ENCODE measurements at places on chromosomes 1 and 21.

DNA sequence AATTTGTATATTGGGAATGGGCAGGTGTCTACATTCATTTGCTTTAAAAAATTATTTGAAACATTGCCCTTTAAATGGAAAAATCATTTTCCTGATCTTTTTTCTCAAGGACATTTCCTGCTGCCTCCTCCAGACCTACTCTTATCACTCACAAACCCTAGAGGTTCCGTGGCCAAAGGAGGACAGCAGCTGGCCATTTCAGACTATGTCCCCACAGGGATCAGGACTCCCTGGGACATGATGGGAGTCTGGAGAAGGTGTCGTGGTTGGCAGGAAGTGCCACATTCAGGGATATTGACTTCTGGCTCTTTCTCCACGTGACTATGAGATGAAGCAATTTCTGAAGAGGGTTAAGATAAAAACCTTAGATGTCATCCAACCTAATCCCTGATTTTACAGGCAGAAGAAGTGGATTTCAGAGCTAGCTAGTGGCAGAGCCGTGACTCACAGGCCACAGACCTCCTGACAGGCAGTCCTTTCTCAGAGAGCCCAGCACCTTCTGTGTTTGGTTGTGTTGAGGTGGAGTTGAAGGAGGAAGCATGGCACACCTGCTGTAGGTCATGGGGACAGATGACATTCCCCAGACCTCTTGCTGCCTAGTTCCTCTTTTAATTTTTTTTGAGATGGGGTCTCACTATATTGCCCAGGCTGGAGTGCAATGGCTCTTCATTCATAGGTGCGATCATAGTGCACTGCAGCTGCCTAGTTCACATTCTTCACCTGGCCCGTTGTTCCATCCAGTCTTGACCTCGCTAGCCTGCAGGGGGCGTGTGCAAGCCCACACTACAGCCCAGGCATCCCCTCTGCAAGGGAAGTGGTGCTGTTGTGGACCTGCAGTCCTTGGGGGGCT is 25.5 kb upstream of the IL10 start:
- no peak for DNase-seq

- no peak for DNase-seq
Observed at GRCh38 chr1:228497206-228497605, 10.0 kb downstream of the RNF187 start.

DNA sequence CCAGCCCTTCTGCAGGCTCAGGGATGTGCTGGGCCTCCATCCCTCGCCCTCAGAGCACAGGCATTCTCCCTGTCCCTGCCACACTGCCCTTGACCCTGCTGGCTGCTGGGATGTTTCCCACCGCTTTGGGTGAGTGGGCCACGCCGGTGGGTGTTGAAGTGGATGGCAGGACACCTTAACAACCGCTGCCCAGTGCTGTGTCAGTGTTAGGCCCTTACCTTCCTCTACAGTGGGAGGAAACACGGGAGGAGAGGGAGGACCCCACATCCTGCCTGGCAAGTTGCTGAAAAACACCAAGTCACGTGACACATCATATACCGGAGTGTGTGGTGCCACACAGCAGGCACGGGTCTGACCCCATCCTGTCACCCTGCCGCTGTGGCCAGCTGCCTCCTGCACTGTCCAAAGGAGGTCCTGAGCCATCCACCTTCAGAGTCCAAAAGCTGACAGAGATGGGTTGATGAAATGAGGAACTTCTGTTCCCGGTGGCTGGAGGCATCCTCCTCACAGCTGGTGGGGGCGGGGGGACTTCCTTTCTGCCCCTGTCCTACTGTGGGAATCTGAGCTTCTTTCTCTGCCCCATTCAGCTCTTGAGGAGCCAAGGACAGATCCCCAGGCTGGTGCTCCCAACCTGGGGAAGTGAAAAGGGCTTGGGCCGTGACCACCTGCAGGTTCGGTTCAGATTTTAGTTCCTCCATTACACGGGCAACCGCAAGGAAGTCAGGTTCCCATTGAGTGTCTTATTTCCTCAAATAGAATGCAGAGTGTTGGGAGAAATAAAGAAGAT is 3.2 kb upstream of the THEMIS2 start:
- no peak for DNase-seq

DNA sequence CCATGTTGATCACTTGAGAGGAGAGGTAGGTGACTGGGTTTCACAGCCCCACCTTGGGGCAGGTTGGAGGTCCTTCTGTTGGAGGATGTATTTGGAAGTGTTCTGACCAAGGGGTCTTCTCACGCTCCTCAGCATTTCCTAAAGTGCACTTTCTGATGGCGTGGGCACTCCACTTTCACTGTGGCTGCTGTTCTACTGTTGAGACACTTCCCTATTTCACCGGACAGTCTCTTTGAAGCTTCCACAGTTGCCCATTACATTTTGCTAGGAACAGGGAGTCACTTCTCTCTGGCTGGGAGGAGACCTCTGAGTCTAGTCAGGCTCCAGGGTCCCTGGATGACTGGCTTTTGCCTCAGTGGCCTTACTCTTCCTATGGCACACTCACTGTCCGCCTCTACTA is 180.0 kb upstream of the LMO4 start:
- DNase-seq: no peak

DNA sequence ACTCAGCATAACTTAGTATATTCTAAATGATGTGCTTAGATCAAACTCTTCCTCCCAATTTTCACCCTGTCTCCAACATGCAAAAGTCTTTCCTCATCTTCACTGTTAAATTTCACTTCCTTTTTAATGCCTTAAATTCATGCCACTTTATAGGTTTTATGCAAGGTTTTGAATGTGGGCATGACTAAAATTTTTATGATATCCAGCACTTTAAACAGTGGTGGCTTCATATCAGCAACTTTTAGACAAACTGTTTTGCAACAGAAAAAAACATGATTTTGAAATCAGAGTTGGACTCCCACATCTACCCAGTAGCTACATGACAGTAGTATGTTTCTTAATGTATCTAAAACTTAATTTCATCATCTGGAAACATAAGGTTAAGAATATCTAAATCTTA is 84.7 kb upstream of the ZP4 start:
- DNase-seq: no peak

GRCh38 chr21:41961282-41961701 is 7.5 kb upstream of the C2CD2 start:
- DNase-seq: no peak

GRCh38 chr1:214427871-214428277 is 123.5 kb downstream of the PTPN14 start:
- DNase-seq: peak; percentile 35

GRCh38 chr1:3530086-3530925 is 75.8 kb downstream of the ARHGEF16 start:
- DNase-seq: no peak

DNA sequence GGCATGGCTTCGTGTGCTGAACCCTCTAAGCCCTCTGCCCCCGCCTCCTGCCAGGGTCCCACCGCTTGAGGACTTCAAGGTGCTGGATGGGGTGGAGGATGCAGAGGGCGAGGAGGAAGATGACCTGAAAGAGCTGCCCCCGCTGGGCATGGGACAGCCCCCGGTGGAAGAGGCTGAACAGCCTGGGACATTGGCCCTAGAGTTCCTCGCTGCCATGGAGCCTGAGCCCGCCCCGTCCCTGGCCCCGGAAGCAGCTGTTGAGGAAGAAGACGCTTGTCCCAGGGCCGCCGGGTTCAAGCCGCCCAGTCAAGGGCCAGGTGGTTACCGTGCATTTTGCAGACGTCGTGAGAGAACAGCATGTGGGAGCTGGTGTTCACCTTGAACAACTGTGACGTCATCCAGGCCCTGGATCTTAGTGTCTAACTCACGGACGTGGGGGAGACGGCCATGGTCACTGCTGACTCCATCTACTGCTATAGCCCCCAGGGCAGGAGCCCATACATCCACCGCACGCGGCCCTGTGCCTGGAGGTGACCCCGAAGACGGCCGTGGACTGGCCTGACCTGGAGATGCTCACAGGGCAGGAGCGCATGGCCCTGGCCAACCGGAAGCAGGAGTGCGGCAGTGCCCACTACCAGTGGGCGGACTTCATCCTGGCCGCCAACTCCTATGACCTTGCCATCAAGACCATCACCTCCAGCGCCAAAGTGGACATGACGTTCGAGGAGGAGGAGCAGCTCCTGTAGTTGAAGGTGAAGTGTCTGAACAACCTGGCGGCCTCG is 90.1 kb downstream of the PPP1R12B start:
- DNase-seq: no peak

- DNase-seq: no peak
Observed at GRCh38 chr21:36981049-36981391, 14.6 kb upstream of the HLCS start.

DNA sequence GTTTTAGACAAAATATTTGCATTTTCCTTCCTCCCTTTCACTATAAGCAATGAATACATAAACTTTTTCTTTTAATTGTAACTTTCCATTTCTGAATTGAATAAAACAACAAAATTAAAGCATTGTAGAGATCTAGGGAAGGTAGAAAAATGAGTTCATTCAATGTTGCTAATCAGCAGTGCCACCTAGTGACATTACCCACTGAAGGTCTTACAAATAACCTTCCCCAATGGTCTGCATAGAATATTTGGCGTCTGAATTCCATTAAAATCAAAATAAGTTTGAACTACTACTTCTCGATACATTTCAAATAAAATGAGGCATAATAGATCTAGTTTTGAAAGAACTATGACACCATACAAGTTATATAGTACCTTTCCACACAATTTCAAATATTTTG is 19.6 kb downstream of the FH start:
- DNase-seq: peak; percentile 23

GRCh38 chr1:207071426-207071825 is 17.2 kb upstream of the C4BPB start:
- DNase-seq: no peak

DNA sequence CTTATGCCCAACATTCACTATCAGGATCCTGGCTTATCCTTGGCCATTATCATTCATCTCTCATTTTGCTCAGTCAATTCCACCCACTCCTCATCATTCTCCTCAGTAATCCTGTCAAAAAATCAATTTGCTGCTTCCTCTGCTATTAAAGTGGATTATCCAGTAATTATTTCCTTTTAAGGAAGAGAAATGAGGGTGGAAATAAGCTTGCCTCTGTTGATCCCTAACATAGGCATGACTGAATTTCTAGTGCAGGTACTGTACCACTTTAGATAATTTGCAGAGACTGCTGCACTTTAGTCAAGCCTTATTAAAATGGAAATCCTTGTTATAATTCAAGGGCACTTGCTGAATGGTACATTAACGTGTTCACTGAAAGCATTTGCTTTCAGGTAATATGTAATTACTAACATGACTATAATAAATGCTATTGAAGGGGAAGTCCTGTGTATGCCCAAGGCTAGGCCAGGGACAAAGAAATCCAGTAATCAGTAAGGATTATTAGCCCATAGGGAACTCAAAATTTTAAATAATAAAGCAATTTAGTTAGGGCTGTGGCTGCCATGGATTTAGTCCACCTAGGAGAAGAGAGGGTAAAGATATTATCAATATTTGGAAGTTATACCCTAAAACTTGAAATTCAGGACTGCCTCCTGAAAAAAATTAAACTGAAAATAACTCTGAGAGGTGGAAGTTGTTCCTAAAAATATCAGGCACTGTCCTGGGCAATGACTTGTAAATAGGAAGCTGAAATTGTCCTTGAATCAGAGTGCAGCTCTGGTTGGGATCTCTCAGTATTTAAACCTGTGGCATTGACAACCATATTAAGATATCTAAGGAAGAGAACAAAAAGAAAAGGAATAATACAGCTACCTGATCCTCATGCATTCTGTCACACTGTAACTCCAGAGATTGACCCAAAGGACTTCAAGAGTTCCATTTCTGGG is 43.4 kb downstream of the RGS2 start:
- DNase-seq: no peak

- no peak for DNase-seq
Observed at GRCh38 chr21:37463083-37463801, 96.7 kb downstream of the DYRK1A start.

DNA sequence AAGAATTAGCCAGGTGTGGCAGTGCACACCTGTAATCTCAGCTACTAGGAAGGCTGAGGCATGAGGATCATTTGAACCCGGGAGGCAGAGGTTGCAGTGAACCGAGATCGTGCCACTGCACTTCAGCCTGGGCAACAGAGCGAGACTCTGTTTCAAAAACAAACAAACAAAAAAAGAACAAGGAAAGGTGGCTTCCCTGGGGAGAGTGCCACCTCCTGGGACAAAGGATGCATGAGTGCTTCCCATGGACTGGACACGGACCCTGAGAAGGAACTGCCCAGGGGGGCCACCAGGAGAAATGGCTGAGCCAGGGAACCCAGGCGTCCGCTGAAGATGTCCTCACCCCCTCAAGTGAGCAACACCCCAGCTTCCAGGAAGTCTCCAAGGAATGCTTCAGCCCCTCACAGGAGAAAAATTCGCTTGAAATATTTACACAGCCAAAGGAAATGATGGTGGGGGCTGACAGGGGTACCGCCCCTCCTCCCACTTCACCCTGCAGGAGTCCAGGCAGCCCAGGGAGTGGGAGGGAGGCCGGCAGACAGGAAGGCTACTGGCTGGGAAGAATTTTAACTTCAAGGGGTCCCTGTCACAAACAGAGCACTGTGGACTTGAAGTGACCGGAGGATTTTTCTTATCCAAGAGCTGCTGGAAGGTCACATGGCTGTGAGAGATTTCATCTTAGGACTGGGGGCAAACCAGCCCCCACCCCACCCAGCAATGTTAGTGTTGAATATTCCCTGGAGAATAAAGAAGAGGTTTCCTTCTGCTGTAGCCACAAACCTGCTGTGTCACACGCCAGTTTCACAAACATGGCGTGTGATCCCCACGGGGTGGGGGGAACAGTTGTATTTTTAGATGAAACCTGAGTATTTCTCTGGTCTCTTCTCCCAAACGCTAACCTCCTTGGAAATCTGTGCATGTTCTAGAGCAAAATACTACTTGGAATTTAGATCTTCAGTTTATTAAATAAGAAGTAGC is 90.8 kb upstream of the SLC25A33 start:
- no peak for DNase-seq

DNA sequence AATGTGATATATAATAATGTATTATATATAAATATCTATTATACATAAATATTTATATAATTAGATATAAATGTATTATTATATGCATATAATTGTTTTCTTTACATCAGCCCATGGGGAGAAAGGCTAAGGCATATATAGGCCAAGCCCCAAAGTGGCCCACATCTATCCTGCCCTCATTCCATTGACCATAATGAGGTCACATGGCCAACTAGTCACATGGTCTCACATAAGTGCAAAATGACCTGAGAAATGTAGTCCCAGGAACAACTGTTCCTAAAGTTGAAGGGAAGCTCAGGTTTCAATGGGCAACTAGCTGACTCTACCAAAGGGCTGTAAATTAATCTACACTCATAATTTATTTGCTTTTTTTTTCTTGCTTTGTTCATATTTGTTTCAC is 14.5 kb upstream of the CCDC185 start:
- DNase-seq: no peak

GRCh38 chr1:36846357-36846756 is 188.0 kb downstream of the GRIK3 start:
- no peak for DNase-seq

DNA sequence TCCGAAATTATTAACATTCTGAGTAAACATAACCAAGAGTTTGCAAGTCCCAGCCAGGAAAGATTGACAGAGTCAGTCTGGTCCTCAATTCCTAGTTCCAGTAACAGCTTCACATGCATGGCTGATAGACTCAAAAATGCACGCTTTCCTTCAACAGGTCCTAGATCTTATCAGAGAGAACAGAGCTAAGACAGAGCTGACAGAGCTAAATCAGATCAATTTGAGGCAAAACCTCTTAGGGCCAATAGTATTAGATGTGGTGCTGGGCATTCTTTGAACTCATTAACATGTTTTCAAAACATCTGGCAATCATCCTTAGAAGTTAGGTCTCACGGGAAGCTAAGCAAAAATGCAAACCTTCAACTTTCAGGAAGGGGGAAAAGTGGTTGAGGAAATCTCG is 114.0 kb downstream of the GREM2 start:
- no peak for DNase-seq

All from AG09319 (cell line).